ENCODE measurements at places on chromosomes 5 and 9.

GRCh38 chr5:173015192-173015591 is 31.6 kb downstream of the ATP6V0E1 start:
- DNase-seq, result no peak

- no peak for DNase-seq
Observed at GRCh38 chr5:56705217-56705616, 110.1 kb upstream of the MAP3K1 start.

DNA sequence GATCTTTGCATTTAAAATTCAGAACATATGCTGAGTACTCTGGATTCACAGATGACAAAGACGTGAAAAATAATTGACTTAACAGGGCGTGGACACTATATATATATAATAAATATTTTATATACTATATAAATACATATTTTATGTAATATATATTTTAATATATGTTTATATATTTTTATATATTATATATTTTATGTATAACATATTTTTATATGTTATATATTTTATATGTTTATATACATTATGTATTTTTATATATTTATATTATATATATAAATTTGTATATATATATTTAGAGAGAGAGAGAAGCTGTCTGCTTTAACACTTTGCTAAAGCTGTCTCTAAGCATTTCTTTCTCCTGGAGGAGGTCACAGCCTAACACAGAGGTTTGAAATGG is 113.1 kb downstream of the INIP start:
- no peak for DNase-seq

GRCh38 chr9:5440426-5440825 is 2.7 kb upstream of the PLGRKT start:
- no peak for DNase-seq

DNA sequence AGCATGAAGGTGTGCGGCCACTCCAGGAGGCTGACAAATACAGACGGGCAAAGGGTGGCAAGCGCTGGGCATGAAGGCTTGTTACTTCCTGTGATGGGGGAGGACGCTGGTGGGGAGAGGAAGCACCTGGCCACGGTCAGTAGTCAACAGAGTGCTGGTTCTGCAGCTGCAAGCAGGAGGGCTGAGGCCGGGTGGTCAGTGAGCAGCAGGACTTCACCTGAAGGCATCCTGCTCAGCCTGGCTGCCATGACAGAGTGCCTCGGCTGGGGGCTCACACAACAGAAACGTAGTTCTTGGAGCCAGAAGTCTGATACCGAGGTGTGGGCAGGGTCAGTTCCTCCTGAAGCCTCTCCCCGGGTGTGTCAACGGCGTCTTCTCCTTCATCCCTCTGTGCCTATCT is 118.6 kb upstream of the IRX4 start:
- DNase-seq, result no peak

DNA sequence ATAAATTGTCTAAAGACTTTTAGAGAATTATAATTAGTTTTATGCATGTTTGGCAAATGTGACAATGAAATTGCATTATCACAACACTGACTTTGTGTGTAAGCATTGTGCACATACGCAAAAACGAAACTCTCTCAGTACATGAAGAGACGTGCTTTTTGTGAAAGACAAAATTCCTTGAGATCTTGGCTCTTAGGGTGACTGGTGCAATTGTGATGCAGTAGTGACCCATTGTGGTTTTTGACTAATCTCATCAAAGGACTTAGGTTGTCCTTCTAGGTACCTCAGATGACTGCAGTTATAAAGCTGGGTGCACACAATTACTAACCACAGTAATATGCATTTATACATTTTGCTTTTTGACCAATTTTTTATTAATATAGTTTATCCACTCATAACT is 25.3 kb upstream of the TYRP1 start:
- DNase-seq, result no peak
